Left ventricle myocardium superior (tissue), 1 donor: ENCODE measurements at places on chromosomes 6 and 20. TPM values are rescaled to one million over a fixed set of nuclear protein-coding genes. Genes with fewer than 3 reads are reported as not detected.

DNA sequence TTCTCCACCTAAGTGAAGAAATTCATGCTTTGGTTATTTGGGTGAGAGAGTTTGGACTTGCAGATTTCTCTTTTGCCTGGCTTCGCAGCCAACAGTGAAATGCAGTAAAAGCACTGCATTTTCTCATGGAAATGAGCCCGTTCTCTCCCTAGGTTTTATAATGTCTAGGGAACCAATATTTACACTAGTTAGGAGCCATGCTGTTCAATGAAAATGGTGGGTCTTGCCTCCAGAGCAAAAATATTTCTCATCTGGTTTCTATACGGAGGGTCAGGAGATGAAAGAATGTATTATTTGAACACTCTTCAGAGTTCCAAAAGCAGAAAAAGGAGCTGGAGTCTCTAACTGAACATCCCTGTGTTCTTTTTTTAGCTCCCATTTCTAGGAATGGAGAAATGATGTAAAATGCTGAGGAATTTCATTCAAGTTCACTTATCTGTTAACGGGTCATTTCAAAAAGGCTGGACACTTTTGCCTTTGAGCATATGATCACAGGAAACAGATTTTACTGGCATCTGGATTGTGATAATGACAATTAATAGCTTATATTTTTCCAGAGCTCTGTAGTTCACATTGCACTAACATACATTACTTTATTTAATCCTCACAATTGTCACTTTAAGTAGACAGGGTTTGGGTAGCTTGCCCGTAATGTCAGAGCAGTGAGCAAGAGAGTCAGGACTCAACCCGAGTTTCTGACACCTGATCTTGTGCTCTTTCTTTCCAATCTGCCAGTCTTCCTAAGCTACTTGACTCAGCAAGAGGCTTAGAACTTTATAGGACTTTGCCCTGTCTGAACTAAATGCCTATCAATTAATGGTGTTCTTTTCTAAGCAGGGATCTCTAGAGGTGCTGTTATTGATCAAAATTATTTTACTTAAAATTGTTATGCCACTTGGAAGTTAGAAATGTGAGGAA is 78.0 kb downstream of the PPP1R14C start:
- no peak for DNase-seq

The HBS1L gene
- total RNA-seq: 89.8 TPM

The PLTP gene
- 97.7 TPM for total RNA-seq

GRCh38 chr20:18754030-18754652 is 59.4 kb upstream of the SCP2D1 start:
- DNase-seq: no peak

- DNase-seq: no peak
Observed at GRCh38 chr6:21161707-21162106, 431.8 kb upstream of the SOX4 start.

The HSD17B8 gene
- 24.8 TPM for total RNA-seq

- DNase-seq: no peak
Observed at GRCh38 chr6:155647354-155647753, 191.7 kb upstream of the NOX3 start.

DNA sequence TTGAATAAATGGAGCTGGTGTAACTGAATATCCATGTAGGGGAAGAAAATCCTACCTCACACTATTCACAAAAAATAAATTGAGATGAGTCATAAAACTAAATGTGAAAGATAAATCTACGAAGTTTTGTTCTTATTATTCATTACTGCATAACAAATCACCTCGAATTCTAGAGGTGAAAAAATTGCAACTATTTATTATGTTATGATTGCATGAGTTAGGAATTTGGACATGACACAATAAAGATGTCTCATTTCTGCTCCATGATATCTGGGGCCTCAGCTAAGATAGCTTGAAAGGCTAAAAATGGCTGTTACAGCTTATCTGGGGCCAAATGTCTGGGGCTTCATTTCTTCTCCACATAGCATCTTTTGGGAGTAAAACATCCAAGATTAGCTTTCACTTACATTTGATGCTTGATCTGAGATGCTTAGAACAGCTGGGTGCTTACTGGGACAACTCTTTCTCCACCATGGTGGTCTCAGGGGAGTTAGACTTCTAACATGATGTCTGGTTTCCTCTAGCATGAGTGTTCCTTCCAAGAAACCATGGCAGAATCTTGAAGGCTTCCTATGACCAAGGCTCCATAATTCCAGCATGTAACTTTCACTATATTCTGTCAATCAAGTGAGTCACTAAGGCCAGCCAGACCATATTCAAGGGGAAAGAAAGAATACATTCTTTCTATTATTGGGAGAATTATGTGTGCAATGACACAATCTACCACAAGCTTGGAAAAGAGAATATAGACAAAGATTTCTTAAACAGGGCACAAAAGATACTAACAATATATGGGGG is 30.1 kb downstream of the OR2B6 start:
- no peak for DNase-seq

- no peak for DNase-seq
Observed at GRCh38 chr6:43917878-43918382, 147.9 kb downstream of the VEGFA start.
